ENCODE measurements at places on chromosomes 3 and 15. TPM values are rescaled to one million over a fixed set of nuclear protein-coding genes. Genes with fewer than 3 reads are reported as not detected.

Gene DAZL
- not detected for total RNA-seq

- H3K4me1 ChIP-seq: peaks cover 13% of the 10 kb centered on the region
- no peaks in the 10 kb centered on the region for H3K27me3 ChIP-seq
- H3K27ac ChIP-seq: no peak overlapping the region
These were observed 12.2 kb downstream of the GBE1 start for GRCh38 chr3:81749265-81749664.

DNA sequence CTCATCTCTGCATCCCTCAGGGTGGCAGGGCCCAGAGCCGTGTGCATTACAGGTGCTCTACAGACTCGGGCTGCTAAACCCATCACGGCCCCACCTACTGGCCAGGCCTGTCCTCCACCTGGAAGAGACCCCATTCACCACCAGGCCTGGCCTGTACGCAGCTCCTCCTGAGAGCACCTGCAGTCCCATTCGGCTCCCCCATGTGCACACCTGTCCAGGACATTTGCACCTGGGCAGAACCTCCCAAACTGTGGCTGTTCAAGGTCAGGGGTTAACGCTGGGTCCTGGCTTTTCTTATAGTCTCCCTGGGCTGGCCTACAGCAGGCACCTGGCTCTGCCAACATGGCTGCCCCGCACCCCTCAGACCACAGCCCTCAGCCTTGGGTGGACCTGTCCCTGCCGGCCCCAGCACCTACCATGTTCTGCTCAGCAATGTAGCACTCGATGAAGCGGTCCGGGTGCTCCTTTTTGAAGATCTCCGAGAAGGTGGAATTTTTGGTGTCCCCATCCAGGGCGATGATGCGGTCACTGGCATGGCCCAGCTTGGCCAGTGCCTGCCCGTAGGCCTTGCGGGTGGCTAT is 25.7 kb downstream of the TKT start:
- no peaks in the 10 kb centered on the region for H3K4me1 ChIP-seq
- peaks cover 95% of the 10 kb centered on the region for H3K36me3 ChIP-seq
- H3K27me3 ChIP-seq: no peaks in the 10 kb centered on the region
- no peak overlapping the region for H3K4me3 ChIP-seq
- DNase-seq: no peak

DNA sequence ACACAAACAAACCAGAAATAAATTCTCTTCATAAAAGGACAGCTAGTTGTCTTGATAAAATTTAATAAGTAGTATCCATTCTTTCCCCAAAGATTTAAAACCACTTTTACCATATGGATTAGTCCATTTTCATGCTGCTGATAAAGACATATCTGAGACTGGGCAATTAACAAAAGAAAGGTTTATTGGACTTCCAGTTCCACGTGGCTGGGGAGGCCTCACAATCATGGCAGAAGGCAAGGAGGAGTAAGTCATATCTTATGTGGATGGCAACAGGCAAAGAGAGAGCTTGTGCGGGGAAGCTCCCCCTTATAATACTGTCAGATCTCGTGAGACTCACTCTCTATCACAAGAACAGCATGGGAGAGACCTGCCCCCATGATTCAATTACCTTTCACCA is 38.7 kb downstream of the C2CD4B start:
- no peak overlapping the region for H3K27ac ChIP-seq
- H3K36me3 ChIP-seq: no peaks in the 10 kb centered on the region
- H3K27me3 ChIP-seq: peaks cover 5% of the 10 kb centered on the region
- no peak for DNase-seq
- no peak overlapping the region for H3K4me3 ChIP-seq
- H3K4me1 ChIP-seq: no peaks in the 10 kb centered on the region

DNA sequence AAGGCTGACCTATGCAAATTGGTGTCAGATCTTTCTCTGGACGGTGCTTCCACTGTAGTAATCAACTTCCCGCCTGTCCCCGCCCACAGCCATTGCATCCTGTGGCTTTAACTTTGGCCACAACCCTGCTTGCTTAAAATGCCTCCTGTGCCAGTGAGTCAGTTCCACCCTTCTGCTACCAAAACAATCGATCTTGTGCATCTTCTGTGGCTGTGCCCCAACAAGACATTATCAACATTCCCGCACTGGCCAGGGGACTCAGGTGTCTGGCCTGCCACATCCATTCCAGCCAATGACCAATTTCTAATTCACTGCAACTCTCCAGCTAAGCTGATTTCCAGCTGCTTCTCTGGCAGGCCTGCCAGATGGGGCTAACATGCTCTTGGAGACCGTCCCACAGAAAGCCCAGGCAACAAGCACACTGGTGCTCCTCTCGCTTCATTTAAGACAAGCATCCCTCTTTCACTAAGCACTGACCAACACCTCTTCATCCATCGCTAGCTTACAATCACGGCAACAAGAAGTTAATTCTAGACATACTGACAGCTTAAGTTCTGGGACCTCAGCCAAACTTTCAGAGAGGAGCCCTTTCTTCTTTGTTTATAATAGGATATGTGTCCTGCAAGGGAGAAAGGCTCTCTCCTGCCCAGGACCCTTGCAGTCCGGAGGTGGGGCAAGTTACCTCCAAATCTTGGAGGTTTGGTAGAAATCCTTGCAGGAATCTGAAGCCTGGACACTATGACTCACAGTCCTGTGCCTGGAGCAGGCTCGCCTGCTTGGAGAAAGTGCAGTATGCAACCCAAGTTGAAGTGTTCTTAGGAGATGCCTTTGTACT is 6.7 kb downstream of the CA12 start:
- H3K4me3 ChIP-seq: no peak overlapping the region
- H3K27me3 ChIP-seq: no peaks in the 10 kb centered on the region
- H3K36me3 ChIP-seq: no peaks in the 10 kb centered on the region

Gene GABRR3
- not detected for total RNA-seq

DNA sequence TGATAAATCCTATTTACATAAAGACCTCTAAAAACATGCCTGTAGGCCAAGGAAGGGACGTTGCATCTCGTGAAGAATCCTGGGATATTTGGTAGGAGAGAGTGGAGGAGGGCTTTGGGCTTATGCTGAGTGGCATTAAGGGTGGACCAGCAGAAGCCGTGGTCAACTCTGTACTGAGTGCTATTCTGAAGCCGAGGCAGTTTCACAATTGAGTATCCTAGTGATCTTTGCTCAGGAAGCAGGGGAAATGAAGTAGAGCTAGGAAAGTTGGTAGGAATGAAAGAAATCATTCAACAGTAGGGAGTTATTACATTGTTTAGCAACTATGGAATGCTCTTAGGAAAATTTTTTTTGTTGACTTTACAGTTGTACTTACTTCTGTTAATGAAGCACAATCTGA is 24.2 kb downstream of the MCTP2 start:
- H3K4me3 ChIP-seq: no peak overlapping the region
- H3K36me3 ChIP-seq: no peaks in the 10 kb centered on the region
- no peak overlapping the region for H3K27ac ChIP-seq
- H3K4me1 ChIP-seq: peaks cover 7% of the 10 kb centered on the region

GRCh38 chr3:170811515-170811914 is 58.5 kb downstream of the RPL22L1 start:
- no peak overlapping the region for H3K4me3 ChIP-seq
- H3K36me3 ChIP-seq: no peaks in the 10 kb centered on the region
- DNase-seq: peak; percentile 60
- H3K4me1 ChIP-seq: peaks cover 7% of the 10 kb centered on the region
- H3K27me3 ChIP-seq: no peaks in the 10 kb centered on the region
- peak overlapping the region; percentile 54 for H3K27ac ChIP-seq

DNA sequence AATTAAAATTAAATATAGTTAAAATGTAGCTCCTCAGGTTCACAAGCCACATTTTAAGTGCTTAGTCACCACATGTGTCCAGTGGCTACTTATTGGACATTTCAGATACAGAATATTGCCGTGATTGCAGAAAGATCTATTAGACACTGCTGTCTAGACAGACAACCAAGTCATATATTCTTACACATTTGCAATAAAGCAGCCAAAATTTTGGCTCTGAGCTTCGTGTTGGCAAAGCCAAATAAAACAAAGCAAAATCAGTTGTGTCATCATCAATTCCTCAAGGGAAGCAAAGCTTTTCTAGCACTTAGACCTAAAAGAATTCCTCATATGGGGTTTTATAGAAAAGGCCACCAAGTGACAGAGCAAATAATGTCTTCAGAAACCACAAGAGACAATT is 193.1 kb upstream of the LPP start:
- peaks cover 6% of the 10 kb centered on the region for H3K27me3 ChIP-seq
- no peak overlapping the region for H3K4me3 ChIP-seq
- no peak overlapping the region for H3K27ac ChIP-seq
- H3K4me1 ChIP-seq: no peaks in the 10 kb centered on the region
- peak; percentile 13 for DNase-seq

Gene IGSF10
- under 0.01 TPM for total RNA-seq

DNA sequence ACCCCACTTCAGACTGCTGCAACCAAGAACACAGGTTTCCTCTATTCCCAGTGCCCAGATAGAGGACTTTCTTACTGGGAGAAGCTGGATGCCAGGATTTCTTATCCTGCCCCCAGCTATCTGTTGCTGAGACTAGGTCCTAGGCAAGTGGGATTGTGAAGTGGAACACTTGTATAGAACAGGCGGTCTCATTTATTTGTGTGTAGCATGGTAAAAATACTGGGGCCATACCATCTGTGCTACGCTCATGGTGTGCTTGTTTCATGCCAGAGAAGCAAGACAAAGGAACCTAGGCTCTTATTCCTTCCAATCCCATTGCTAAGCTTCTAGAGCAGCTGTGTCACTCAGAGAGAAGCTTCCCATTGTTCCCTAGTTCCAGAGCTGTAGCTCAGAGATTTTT is 191.5 kb upstream of the EPHA6 start:
- H3K27ac ChIP-seq: no peak overlapping the region
- DNase-seq: no peak

DNA sequence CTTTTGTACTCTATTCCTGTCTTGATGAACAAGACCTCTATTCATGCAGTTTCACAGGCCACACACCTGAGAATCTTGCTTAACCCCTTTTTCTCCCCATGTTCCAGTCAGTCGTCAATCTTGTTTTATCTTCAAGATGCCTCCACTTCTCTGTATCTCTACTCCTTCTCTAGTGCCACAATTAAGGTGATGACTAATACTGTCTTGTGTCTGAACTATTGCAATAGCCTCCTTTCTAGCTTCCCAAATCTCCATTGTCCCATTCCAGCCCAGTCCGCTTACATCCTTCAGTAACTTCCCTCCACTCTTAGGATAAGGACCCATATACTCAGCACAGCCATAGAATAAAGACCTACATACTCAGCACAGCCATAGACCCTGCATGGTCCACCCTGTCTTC is 24.7 kb downstream of the CHST14 start:
- H3K4me3 ChIP-seq: no peak overlapping the region
- no peak for DNase-seq
- no peaks in the 10 kb centered on the region for H3K4me1 ChIP-seq
- H3K27me3 ChIP-seq: peaks cover 56% of the 10 kb centered on the region

DNA sequence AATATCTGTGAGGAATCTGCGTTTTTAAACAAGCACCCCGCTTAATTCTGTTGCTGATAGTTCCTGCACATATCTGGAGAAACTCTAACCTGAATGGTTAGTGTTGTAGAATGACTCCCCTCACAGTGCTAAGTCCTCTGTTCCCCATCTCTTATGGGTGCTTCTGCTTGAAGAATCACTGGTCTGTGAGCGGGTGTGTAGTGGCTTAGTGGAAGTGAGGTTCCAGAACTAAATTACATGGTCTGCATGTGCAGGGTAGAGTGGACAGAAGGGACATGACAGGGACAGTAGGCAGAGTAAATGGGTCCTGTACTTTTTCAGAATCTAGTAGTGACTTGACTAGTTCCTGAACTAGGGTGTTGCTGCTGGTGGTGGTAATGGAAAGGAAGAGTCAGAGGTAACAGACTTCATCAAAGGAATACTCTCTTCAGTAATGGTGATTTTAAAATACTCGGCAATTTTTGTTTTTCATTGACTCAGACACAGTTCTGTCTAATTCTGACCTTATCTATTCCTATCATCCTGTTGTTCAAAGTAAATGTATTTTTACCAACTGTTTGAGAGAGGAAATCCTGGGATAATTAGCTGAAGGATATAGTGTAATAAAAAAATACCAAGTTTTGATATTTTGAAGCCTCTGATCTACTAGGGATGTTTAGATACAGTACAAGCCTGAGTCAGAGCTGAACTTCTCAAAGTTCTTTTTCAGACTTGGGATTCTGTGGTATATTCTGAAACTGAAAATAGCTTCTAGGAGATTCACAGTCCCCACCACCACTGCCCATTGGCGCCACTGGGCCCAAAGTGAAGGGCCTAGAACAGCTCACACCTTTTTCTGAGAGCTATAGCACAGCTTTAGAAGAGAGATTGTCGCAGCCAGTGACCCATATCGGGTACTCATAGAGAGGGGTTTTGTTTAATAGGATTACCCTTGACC is 55.5 kb downstream of the FNDC3B start:
- no peak overlapping the region for H3K27ac ChIP-seq
- DNase-seq: peak; percentile 62
- H3K36me3 ChIP-seq: 0 out of 2 replicates have a peak, but pooled peaks cover 3% of the 10 kb centered on the region
- H3K4me1 ChIP-seq: peaks cover 14% of the 10 kb centered on the region

Gene RFX7
- 6.9 TPM for total RNA-seq

DNA sequence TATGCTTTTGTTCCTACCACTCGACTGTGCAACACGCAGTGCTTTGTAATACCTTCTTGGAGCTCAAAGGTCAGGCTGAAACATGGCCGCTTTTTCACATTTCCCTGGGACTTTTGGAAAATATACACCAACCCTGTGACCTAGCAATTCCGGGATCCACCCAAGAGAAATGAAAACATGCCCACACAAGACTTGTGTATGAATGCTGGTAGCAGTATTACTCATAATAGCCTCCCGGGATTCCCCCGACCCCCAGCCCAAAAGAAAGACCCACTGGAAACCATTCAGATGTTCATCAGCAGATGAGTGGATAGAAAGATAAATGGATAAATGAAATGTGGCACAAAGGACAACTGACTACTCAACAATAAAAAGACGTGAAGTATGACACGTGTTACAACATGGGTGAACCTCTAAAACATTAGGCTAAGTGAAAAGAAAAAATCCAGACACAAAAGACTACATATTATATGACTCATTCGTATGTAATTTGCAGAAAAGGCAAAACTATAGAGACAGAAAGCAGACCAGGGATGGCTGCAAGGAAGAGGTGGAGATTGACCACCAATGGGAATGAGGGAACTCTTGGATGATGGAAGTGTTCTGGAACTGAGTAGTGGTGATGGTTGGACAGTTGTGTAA is 104.1 kb downstream of the PGPEP1L start:
- H3K4me1 ChIP-seq: peaks cover 57% of the 10 kb centered on the region
- H3K27ac ChIP-seq: peak overlapping the region; percentile 63
- H3K36me3 ChIP-seq: peaks cover 30% of the 10 kb centered on the region
- H3K27me3 ChIP-seq: no peaks in the 10 kb centered on the region
